HuH-7 (cell line): ENCODE measurements at places on chromosomes 12 and 14.
A peak's percentile ranks its signal among the peaks of the same experiment; 100 is the strongest.

DNA sequence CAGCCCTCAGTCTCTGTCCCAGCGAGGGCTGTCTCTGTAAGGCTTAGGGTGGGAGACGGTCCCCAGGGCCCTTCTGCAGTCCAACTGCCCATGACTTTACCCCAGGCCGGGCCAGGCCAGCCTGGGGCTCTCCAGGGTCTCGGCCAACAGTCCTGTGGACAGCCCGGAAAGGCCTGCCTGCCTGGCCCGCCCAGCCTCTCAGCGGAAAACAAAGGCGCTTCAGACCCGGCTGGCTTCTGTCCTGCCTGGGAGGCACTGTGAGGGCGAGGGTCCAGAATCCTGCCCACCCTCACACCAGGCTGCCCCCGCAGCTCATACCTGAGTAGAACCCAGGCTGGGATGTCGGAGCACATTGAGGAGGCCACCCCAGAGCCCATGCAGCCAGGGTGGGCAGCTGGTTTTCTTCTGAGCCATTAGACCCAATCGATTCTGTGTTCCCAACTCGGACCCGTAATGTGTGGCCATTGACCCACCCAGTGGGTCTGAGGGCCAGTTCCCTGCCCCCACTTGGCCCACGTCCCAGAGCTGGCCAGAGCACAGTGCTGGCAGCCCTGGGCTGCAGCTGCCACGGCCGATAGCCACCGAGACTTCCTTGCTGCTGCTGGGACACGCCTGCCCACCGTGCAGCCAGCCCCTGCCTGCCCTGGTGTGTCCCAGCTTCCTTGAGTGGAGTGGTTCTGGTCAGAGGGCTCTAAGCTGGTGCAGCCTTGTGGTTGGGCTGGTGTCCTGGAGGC lies 1.6 kb downstream of the CRIP2 start:
- DNase-seq, result no peak

DNA sequence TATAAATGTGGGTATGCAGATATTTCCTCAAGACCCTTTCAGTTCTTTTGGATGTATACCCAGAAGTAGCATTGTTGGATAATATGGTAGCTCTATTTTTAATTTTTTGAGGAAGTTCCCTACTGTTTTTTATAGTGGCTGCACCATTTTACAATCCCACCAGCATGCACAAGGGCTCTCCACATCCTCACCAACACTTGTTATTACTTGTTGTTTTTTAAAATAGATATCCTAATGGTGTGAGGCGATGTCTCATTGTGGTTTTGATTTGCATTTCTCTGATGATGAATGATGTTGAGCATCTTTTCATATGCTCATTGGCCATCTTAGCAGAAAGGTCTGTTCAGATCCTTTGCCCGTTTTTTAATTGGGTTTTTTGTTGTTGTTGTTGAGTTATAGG lies 47.1 kb downstream of the DIP2B start:
- no peak for DNase-seq

DNA sequence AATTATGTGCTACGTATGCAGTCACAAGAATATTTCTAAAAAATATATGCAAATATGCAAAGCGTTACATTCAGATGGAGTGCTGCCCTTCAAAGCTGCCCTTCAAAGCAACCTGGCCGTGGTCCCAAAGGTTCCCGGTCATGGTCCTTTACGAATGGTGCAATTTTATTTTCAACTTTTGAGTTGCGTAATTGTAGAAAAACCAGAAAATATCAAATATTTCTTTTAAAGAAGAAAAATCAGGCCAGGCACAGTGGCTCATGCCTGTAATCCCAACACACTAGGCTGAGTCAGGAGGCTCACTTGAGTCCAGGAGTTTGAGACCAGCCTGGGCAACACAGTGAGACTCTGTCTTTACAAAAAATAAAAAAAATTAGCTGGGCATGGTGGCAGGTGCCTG lies 21.4 kb downstream of the CLSTN3 start:
- DNase-seq, result no peak

DNA sequence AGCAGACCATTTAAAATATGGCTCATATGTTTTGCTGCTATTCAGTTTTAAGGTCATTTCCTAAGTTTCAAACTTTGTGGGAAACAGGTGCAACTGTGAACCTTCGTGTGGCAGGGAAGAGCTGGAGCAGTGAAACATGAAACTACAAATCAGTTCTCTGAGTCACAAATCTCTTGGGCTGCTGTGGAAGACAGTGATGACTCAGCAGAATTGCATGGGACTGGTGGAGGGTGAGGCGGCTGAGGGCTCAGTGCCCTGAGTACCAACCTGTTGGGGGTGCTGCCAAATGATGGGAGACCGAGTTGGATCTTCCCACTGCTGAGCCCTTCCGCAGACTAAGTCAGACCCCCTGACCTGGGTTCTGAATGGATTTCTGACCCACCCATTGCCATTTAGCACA lies 8.4 kb upstream of the CALM1 start:
- DNase-seq, result no peak

DNA sequence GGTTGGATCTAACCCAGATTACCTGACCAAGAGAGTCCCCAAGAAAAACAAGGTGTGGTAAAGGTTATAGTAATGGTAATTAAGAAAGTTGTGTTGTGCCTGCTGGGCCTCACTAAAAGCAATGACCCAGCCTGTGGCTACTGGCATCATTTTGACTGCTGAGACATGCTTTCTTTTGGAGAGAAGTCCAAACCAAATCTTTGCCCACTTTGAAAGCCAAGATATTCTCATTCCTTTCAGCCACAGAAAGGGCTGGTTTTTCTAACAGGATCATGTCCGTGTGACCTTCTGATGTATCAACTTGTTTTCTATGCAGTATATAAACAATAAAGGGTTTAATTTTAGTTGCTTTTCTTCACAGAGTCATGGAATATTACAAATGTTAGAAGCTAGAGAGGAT lies 388.6 kb downstream of the RAD51B start:
- DNase-seq, result no peak

GRCh38 chr12:93243689-93244513 lies 133.8 kb upstream of the NUDT4 start:
- DNase-seq, result peak; percentile 48

DNA sequence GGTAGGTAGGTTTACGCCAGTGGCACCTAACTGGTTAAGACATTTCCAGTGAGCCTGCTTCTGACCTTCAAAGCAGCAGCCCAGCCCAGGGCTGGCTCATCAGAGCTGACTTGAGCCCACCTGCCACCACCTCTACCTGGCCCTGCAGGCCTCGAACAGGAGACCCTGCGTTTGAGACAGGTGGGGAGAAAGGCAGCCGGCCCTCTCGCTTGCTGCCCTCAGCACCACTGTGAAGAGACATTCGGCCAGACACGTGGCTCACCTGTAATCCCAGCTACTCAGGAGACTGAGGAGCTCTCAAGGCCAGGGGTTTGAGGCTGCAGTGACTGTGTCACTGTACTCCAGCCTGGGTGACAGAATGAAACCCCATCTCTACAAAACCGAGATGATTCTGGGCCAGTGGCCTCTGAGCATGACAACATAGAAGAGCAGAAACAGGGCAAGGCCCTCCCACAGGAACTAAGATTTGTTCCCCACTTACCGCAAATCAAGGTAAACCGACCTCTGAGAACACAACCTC lies 74.2 kb downstream of the TESC start:
- no peak for DNase-seq

GRCh38 chr12:117685110-117685926 lies 283.5 kb downstream of the KSR2 start:
- DNase-seq, result peak; percentile 16

GRCh38 chr14:34362641-34363251 lies 99.3 kb downstream of the SPTSSA start:
- no peak for DNase-seq

DNA sequence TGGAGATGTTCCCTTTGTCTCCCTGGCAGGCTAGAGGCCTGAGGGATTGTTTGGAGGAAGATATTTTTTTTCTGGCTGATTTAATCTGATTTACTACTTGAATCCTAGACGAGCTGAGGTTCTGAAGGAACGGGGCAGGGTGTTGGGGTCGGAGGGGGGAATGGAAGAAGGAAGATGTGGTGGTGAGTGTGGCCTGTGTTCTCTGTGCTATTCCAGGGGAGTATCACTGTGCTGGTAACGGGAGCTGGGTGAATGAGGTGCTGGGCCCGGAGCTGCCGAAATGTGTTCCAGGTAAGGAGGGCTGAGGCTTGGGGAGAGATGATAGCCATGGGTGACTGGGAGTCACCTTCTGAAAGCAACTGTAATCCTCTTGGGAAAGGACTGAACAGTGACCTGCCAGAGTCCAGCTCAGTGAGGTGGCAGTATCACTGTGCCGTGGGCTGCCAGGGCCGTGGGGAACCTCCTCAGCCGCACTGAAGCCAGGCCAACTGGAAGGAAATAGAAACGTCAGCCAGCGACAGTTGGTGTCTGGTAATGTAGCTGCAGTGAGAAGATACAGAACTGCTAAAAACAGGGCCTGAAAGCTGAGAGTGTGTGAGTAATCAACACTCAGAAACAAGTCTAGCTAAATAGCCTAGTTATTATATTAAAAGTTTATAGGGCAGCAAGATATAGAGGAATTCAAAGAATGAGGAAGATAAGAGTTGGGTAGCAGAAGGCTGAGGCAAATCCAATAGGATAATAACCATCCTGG lies 7.9 kb downstream of the C1S start:
- no peak for DNase-seq

DNA sequence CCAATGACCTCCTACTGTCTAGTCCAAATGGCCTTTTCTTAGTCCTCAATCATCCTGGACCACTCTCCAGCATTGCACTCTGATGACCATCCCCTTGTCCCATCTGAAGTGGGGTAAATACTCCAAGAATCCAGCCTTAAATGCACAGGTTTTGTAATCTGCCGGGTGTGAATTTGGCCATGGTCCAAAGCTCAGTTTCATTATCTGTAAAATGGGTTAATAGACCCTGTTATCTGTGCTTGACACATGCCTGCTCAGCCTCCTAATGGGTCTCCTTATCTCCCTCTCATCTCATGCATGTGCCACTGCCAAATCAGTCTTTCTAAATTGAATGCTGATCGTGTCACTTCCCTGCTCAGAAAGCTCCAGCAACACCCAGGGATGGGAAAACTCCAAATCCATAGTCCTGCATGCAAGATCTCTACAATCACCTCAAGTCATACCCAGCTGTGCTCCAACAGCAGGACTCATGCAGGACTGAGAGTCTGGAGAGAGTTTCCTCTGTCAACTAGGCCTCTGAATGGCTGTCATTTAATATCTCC lies 22.3 kb downstream of the LGR5 start:
- DNase-seq, result no peak

GRCh38 chr12:124098887-124099286 lies 125.9 kb downstream of the ZNF664 start:
- no peak for DNase-seq

DNA sequence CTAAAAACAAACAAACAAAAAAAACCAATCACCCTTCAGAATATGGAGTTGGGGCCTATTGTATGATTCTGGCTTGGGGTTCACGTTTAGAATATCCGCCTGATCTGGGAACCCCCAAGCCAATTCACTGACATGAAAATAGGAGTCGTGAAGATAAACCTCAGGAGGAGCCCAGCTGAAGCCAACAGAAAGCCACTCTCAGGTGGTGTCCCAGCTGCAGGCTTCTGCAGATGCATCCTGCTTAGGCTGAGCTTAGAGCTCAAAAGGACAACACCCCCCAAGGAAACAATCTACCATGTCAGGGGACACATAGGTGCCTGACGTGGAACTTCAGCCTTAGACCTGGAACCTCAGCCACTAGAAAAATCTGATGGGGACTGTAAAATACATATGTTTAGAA lies 51.9 kb downstream of the SYNE3 start:
- DNase-seq, result no peak

GRCh38 chr14:31257244-31257553 lies 49.6 kb upstream of the HECTD1 start:
- DNase-seq, result no peak

DNA sequence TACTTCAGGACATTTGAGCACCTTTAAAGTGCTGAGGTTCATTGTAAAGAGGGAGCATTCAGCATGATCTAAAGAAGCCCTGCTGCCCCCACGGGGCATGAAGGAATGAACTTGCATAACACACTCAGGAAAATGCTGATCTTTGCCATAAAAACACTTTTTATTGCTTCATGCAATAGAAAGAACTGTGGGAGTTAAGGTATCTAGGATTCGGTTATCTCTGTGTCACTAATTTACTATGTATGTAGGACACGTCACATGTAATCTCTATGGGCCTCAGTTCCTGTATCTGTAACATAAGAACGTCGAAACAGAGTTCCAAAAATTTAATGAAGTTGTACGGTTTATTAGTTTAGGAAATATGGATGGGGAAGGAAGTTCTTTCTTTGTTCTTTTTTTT lies 33.0 kb downstream of the BTBD7 start:
- DNase-seq, result no peak

GRCh38 chr14:100446572-100446971 lies 123.4 kb downstream of the SLC25A47 start:
- no peak for DNase-seq

- DNase-seq, result no peak
Observed at GRCh38 chr12:39161465-39162085, 256.2 kb upstream of the CPNE8 start.

GRCh38 chr12:124592050-124592449 lies 24.6 kb upstream of the NCOR2 start:
- no peak for DNase-seq

DNA sequence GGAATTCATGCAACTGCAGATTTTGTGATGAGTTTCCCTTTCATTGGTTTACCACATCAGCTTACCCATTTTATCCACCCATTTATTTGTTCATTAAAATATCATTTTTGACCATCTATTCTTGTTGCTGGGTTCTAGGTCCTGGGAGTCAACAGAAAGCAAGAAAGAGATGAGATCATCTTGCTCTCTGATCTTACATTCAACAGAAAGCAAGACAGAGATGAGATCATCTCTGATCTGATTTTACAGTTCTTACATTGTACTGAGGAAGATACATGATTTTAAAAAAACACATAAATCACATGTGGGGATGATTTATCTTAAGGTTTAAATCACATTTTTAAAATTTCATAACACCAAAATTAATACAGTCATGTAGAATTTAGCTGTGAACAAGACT lies 2.3 kb downstream of the TAS2R46 start:
- DNase-seq, result no peak

GRCh38 chr12:92290350-92290695 lies 144.7 kb upstream of the BTG1 start:
- no peak for DNase-seq

GRCh38 chr14:87971010-87971409 lies 22.0 kb downstream of the GALC start:
- DNase-seq, result no peak

DNA sequence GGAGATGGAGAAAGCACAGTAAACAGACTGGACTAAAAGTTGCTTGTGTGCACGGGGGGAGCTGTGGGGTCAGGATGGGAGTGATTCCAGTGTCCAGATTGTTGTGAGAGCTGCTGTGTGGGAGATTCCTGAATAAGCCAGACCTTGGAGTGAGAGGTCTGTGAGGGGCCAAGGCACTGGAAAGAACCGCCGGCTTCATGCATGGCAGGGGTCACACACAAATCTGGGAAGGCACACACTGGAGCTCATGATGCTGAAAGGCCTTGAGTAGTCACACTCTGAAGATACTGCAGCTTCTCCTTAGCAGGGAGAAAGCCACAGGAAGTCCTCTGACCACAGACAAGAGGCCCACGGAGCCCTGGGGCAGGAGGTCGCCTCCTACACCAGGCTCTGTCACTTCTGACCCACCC lies 23.1 kb downstream of the ADCY6 start:
- DNase-seq, result no peak
